ENCODE measurements at places on chromosomes 7 and 10.
A peak's percentile ranks its signal among the peaks of the same experiment; 100 is the strongest.

GRCh38 chr10:49404321-49404878, 8.5 kb upstream of the DRGX start:
- DNase-seq: no peak

DNA sequence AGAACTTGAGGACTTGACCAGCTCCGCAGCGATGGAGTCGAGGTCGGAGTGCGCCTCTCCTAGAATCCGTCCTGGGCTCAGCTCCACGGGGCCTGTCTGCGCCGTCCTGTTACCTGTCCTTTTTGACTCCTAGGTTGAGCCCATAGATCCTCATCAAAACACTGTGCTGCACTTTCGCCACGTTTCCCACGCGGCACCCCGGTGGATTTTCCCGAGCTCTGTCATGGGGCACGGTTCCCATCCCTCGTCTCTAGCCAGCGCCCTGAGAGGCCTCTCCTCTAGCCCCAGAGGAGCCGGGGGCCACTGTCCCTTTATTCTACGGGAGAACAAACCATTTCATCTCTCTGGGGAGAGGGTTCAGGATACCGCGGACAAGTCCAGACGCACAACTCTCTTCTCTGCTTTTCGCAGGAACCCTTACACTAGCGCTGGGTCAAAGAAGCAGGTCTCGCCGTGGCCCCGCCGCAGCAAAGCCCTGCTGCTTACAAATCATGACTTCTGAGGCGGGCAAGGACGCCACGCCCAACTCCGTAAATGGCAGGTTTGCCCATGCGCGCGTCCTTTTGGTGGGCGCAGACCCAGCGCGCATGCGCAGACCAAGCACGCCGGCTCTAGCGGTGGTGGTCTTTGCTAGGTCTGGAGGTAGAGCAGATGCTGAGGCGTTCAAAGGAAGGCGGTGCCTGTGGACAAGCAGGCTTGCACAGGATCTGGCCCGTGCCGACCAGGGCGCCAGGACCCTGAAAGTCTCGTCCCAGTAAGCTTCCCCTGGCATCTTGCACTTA, 10.3 kb upstream of the ANKRD7 start:
- DNase-seq: peak; percentile 78

GRCh38 chr7:24975644-24976260, 4.2 kb downstream of the OSBPL3 start:
- no peak for DNase-seq

GRCh38 chr7:142602756-142603155, 146.5 kb upstream of the PRSS1 start:
- DNase-seq: peak; percentile 70

- peak; percentile 83 for DNase-seq
Measured at GRCh38 chr7:100049441-100050291, at the start of gene ZSCAN21. TSS of gene ZSCAN21 (plus strand) at chr7:100049774. CDS start at chr7:100057007, 7,233 bp downstream.

DNA sequence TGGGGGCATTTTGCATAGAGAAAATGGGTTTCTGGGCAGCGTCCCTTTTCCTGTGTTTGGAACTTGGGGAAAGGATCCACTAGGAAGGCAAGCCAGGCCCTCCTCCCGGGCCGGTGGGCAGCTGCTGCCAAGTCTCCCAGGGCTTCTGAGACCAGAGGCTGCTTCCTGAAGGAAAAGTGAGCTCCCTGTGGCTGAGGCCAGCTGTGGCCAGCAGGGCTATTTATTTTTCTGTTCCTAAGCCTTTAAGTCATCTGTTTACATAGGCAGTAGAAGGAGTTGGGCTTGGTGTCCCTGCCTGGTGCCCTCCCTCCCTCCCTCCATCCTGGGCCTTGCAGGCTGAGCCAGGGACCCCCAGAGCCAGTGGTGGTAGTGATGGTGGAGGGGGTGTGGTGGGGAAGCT, 70.5 kb upstream of the COL13A1 start:
- DNase-seq: no peak

- DNase-seq: no peak
Measured at GRCh38 chr10:84302223-84302622, 26.2 kb upstream of the CCSER2 start.

- no peak for DNase-seq
Measured at GRCh38 chr7:101922631-101923601, 105.5 kb downstream of the CUX1 start.
